ENCODE measurements at places on chromosomes 3 and 15.

GRCh38 chr3:141537856-141538255 is 51.0 kb downstream of the RASA2 start:
- no peak for DNase-seq

DNA sequence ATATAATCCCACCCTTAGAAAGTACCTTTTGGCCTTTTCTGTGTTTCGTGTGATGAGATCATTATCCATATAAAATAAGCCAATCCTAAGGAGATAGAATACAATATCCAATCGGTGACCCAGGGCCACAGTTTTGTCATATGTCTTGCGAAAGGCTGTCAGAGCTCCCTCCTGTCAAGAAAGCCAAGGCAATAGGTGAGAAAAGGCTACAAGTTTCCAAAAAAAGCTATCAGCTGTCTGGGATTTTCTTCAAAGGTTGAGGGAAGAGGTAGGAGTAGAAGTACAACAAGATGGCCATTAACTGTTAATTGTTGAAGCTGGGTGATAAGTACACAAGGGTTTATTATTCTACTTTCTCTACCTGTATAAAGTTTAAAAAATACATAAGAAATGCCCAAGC is 4.0 kb downstream of the PSMD6 start:
- no peak for DNase-seq

- DNase-seq: no peak
These were observed 8.3 kb downstream of the B3GALNT1 start for GRCh38 chr3:161096771-161097367.

GRCh38 chr15:42918047-42918446 is 2.5 kb downstream of the TTBK2 start:
- no peak for DNase-seq

DNA sequence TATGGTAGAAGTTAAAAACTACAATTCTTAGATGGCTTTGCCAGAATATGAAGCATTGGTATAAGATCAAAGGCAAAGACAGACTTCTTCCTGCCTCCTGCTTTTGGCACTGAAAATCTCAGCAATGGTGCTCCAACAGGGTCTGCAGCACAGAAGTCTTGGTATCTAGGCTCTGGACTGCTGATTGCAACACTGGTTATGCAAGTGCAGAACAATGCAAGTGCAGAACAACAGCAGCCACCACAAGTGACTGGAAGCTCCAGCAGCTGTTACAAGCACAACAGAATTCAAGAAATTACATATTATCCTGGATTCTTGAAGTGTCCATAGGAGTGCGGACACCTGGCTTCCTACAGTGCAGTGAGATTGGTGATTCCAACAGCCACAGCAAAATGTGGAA is 33.7 kb downstream of the ZBTB20 start:
- no peak for DNase-seq
